Spinal cord (tissue), 10 donors: ENCODE measurements at places on chromosomes 1 and 21. TPM values are rescaled to one million over a fixed set of nuclear protein-coding genes. Genes with fewer than 3 reads are reported as not detected.

The APCS gene
- total RNA-seq: not detected

The S100A12 gene
- 1.4 TPM for total RNA-seq

DNA sequence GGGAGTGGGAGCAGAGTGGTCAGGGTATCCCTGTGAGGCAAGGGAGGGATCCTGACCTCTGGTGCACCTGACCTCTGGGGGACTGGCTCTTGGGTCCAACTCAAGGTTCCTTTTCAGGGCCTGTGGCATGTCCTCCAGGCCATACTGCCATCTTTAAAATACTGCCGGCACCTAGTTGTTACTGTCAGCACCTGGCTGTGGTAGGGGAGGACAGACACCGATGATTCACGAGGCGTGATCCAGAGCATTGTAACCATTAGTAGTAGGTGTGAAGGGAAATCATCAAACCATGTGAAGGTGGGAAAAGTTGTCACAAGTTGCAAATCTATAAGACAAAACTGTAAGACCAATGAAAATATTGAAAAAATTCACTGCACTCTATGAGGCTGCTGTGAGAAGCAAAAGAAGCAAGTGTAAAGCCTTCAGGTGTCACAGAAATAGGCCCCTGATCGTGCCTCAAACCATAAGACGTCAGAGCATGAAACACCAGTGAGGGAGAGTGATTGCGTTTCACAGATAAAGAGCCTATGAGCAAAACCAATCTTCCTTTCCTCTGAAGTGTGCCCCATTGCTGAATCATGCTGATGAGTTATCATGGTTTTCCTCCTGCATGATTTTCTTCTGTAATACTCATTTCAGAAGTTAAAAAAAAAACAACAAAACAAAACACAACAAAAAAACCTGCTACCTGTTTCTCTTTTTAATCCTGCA is 55.3 kb downstream of the CDC7 start:
- peak; percentile 38 for DNase-seq

DNA sequence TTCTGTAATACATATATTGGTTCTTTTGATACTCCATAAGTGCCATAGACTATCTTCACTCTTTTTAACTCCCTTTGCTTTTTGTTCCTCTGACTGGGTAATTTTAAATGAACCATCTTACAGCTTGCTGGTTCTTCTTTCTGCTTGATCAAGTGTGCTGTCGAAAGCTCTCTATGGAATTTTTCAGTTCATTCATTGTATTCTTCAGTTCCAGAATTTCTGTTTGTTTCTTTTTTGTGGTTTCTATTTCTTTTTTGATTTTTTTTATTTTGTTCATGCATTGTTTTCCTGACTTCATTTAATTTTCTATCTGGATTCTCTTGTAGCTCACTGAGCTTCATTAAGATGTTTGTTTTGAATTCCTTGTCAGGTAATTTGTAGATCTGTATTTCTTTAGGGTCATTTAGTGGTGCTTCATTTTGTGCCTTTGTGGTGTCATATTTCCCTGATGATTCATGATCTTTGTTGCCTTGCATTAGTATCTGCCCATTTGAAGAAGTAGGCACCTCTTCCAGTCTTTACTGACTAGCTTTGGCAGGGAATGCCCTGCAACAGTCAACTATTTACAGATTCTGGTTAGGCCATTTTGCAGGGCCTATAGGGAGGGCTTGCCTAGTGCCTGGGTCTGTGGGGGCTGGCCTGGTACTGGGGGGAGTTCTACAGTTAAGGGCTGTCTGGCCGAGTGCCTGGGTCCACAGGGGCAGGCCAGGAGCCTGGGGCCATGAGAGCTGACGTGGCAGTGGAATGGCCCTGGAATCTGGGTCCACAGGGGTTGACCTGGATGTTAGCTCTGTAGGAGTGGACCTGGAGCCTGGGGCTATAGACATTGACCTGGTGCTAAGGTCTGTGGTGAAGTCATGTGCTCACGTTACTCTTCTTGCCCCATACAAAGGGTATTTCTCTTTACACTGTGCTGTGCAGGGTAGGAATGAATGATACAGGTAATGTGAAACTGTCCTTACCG is 89.7 kb downstream of the MAGI3 start:
- DNase-seq: no peak

DNA sequence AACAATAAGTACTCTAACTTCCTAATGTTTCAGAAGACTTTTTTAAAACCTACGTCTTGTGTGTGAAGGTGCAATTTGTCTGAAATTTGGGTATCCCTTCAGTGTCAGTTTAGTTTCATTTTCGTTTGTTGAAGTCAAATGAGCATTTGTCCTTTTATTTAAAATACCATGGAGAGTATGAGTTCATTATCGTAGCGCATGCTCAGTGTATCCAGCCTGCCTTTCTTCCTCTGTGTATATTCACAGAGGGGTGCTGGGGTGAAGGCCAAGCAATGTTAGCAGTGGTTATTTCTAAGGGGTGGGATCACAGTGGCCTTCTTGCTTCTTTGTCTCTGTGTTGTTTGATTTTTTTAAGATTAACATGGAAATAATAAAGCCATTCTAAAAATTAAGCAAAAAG is 43.2 kb downstream of the CNN3 start:
- DNase-seq: no peak

GRCh38 chr1:221939607-221940006 is 197.7 kb upstream of the DUSP10 start:
- peak; percentile 2 for DNase-seq

DNA sequence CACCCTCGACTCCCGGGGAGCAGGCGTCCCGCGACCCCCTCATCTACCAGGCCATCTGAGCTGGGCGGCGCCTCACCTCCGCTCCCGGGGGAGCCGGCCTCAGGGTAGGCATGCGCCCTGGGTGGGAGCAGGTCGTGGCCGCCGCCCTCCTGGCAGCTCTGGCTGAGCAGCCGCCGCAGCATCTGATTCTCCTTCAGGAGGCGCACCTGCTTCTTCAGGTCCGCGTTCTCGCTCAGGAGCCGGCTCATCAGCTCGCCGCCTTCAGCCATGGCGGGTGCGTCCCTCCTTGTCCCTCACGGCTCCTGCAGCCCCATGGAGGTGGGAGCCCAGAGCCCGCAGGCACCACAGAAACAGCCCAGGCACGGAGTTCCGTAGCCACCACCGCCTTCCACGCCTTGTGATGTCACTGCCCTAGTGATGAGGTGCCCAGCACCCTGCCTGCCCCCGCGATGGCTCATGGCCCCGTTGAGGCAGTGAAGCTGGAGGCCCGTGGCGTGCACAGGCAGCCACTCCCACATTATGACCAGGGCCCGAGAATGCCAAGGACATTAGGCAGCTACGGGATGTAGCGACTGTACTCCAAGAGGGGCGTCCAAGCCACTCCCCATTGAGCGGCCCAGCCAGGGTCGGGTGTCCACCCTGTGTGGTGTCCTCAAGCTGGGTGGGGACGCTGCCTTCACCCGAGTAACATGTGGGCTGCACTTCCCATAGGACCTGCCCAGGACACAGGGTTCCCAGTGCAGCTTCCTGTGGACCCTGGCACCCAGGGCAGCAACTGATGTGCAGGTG is 1.5 kb downstream of the SPATC1L start:
- DNase-seq: no peak
